ENCODE measurements at places on chromosomes 6 and 20.

DNA sequence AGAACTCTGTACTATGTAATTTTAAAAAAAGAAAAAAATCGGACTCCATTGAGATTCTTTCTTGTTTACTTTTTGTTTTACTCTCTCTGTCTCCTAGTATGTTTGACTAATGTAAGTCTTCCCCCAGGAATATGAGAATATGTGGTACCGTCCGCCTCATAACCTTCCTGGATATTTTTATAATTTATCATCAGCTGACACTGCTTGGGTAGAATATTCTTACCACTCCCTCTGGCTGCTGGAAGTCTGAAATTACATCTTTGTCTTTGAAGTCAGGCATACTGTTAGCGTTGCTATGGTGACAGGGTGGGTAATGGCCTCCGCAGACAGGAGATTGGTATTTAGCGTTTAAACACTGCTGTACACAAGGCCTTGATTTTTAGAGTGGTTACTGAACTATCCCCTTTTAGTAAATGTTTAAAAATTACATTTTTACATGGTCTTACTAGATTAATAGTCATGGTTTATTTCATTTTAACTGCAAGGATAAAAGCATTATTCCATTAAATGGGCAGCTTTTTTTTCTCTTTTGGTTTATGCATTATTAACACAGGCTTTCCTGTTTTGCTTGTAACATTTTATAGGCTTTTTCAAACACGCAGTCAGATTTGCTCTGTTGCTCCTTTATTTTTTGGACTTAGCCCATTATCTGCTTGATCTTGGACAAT is 176.4 kb downstream of the ARID1B start:
- peak; percentile 98 for DNase-seq

GRCh38 chr6:35174088-35174434 is 32.9 kb upstream of the TCP11 start:
- DNase-seq = no peak

GRCh38 chr20:19777981-19778380 is 19.9 kb downstream of the RIN2 start:
- no peak for DNase-seq

DNA sequence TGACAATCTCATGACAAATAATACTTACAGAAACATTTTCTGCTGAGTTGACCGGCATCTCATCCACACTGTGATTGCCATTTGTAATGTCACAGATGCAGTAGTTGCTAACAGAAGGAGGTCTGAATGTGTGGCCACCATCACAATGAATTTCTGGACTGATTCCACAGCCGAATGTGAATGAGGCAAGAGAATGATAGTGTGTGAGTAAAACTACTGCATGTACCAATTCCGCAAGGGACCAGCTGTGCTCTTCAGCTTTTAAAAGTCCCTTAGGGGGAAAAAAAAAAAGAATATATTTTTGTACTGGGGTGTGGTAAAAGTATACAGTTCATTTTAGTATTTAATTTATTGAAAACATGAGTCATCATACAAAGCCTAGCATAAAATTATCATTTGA is 96.2 kb downstream of the SESN1 start:
- no peak for DNase-seq

DNA sequence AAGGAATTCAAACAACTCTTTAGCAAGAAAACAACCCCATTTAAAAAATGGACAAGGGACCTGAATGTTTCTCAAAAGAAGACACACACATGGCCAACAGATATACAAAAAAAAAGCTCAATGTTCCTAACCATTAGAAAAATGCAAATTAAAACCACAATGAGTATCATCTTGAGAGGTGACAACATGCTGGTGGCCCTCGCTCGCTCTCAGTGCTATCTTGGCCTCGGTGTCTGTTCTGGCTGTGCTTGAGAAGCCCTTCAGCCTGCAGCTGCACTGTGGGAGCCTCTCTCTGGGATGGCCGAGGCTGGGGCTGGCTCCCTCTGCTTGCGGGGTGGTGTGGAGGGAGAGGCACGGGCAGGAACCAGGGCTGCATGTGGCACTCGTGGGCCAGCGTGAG is 13.4 kb downstream of the SPINT4 start:
- no peak for DNase-seq

DNA sequence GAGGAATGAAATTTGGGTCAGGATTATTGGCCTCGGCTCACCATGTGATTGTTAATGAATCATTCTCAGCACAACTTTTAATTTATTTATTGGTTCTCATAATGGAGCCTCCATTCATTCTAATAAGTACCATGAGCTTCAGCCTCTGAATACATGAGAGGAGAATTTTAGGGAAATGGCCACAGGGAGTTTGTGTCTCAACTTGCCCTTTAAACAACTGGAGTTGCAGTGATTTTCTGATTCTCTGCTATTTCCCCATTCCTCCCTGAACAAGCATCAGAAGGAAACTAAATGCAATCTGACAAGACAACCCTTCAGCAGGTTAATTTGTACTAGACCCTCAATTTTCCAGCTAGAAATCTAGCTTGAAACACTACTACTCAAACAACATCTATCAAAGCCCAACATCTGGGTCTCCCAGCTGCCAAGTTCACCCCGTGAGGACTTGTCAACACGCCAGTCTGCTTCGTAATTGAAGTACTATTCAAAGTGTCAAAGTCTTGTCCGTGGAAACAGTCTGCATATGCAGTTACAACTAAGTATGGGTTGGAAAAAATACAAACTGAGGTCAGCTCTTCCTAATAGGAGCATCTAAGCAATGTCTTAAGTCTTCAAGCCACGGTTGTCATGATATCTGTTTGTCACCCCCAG is 235.4 kb downstream of the CDH4 start:
- DNase-seq = no peak

- DNase-seq = peak; percentile 69
Measured at GRCh38 chr6:17493286-17493685, 99.9 kb downstream of the CAP2 start.

DNA sequence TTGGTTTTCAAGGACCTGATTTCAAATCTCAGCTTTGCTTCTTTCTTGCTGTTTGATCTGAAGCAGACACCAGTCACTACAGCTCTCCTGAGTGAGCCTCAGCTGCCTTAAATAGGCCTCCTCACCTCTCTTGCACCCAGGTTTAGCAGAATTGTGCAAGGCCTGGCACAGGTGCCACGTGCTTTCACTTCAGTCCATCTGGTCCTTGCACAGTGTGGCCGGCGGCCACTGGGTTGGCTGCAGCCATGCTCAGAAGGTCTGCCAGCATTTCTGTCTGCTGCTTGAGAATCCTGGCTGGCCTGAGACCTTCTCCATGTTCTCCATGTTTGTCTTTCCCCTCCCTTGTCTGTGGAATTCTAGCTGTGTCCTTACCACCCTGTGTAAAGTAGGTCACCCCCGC is 14.5 kb upstream of the DAAM2 start:
- DNase-seq = no peak

DNA sequence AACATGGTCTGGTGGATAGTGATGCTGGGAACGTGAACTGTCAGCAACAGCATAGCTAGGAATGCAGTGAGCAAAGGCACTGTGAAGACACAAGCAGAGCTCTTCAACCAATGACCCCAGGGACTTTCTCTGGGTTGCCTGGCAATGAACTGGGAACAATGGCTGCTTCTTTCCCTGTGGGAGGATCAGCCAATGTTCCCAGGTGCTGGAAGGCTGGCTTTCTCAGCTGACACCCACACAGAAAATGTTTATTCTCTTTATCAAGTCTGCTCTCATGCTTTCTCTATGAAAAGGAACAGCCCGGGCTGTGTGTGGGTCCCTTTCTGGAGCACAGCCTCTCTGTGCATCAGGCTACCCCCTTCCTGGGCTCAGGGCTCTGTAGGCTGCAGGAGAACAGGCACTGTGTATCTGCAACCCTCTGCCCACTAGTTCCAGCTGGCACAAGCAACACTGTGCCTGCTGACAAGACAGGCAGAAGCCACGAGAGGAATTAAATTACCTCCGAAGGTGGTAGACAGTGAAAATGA is 54.2 kb downstream of the HFE start:
- DNase-seq = no peak

- no peak for DNase-seq
Measured at GRCh38 chr6:13841936-13842335, 27.6 kb upstream of the MCUR1 start.

- no peak for DNase-seq
Measured at GRCh38 chr6:156345700-156346099, 431.5 kb upstream of the ARID1B start.

DNA sequence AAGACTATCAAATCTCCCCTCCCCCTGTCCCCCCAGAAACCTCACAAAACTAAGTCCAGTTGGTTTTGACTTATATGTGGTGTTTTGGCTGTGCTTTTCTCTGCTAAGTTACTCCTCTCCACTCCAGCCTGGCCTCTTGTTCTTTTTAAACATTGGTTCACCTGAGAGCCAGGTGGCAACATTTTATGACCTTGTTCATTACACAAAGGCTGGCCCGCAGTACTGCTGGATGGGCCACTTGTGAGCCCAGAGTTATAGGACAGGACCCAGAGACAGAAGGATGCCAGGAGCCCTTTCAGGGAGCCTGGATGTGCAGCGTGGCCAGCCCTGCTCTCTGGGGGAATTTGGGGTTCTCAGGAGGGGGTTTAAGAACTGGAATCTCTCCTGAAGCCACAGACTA is 90.0 kb downstream of the RAMACL start:
- no peak for DNase-seq

GRCh38 chr20:22825076-22825475 is 210.0 kb upstream of the SSTR4 start:
- peak; percentile 48 for DNase-seq

DNA sequence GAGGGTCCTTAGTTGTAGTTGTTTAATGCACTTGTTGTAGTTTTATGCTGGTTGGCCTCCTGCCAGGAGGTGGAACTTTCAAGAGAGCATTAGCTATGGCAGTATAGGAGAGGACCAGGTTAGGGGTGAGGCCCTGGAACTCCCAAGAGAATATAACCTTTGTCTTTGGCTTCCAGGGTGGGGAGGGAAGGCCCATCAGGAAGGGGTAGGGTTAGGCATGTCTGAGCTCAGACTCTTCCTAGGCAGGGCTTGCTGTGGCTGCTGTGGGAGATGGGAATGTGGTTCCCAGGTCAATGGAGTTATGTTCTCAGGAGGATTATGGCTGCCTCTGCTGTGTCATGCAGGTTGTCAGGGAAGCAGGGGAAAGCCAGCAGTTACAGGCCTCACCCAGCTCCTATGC is 20.0 kb upstream of the GABRR1 start:
- no peak for DNase-seq

- peak; percentile 9 for DNase-seq
Measured at GRCh38 chr20:44209686-44210405, 725 bp downstream of the OSER1 start.

DNA sequence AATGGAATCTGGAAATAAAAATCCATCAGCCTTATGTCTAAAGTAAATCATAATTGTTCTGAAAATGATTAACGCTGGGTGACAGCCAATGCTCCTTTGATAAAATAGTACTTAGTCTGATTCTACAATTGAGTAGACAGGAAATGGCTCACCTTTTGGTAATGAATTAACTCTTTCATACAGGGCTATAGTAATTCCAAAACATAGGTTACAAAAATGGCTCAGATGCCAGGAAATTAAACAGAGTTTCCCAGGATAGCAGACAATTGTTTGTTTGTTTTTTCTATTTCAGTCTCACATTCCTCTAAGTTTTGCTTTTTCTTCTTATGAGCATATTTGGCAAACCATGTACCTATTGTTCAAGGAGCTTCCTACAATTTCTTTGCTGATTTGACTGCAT is 257.2 kb upstream of the EPHA7 start:
- no peak for DNase-seq

GRCh38 chr6:44489910-44490604 is 102.6 kb downstream of the CDC5L start:
- DNase-seq = peak; percentile 92

GRCh38 chr6:113668641-113669408 is 188.3 kb upstream of the MARCKS start:
- DNase-seq = no peak

DNA sequence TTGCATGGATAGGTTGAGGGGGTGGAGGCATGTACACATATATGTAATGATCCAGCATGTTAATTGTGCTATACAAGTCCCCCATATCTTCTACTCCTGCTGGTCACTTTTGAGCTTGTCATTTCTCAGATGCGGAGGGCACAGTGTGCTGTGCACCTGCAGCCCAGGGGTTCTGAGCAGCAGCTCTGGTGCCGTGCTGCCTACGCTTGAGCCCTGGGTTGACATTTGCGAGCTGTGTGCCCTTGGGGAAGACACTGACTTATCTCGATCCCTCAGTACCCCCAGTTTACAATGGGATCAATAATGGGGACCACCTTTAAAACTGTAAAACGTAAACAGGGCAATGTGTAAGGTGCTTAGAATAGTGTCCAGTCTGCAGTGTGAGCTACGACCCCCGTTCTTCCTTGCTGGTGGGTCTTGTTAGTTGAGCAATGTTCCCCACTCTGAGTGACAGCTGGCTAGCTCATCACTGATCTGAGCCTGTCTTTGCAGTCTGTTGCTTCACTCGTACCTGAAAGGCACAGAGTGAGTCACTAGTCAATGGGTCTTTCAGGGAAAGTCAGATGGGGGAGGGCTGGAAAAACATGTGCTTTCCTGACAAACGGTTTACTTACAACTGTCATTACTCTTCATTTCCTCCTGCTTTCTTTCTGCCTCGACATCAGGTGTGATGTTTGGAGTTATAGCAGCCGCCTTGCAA is 91.7 kb downstream of the SLC2A10 start:
- DNase-seq = no peak

DNA sequence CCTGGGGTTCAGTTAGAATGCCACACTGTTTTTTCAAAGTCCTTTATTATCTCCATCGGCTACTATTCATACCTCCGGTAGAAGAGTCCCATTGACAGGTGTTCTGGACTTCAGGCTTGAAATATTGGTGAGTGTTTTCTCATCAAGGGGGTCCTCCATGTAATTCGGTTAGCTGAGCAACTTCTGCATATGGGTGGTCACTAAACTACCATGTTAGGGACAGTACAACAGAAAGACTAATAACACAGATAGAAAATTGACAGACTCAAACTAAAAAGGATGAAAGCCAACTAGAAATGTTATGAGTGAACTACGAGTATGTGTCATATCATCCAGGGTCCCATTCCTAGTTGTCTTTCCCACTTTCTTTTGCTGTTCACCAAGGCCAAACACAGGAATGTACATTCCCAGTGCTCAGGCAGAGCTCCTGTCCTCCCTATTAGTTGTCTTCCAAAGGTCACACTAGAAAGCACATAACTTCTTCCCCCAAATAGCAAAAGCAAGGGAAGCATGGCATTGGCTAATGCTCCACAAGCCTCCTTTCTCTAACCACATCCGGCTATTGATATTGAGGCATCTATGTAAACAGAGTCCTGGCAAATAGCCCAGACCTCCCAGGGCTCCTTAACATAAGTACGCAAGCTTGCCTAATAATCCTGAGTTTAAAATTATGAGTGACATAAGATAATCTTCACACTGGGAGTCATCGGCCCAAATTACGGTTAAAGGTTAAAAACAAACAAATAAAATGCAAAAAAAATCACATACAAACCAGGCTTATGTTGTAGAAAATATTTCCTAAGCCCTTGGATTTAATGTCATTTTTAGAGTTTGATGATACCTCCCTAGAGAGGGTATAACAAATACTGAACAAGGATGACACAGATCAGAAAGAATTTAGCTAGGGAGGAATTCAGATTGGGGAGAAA is 13.2 kb downstream of the CCN2 start:
- peak; percentile 96 for DNase-seq

- DNase-seq = no peak
Measured at GRCh38 chr6:33076406-33076934, 680 bp downstream of the HLA-DPB1 start.

Data from brain microvascular endothelial cell (primary cell).